ENCODE measurements at places on chromosomes 13 and 19. TPM values are rescaled to one million over a fixed set of nuclear protein-coding genes. Genes with fewer than 3 reads are reported as not detected.

- DNase-seq: no peak
Observed at GRCh38 chr13:66180836-66181235, 1049.3 kb downstream of the PCDH9 start.

DNA sequence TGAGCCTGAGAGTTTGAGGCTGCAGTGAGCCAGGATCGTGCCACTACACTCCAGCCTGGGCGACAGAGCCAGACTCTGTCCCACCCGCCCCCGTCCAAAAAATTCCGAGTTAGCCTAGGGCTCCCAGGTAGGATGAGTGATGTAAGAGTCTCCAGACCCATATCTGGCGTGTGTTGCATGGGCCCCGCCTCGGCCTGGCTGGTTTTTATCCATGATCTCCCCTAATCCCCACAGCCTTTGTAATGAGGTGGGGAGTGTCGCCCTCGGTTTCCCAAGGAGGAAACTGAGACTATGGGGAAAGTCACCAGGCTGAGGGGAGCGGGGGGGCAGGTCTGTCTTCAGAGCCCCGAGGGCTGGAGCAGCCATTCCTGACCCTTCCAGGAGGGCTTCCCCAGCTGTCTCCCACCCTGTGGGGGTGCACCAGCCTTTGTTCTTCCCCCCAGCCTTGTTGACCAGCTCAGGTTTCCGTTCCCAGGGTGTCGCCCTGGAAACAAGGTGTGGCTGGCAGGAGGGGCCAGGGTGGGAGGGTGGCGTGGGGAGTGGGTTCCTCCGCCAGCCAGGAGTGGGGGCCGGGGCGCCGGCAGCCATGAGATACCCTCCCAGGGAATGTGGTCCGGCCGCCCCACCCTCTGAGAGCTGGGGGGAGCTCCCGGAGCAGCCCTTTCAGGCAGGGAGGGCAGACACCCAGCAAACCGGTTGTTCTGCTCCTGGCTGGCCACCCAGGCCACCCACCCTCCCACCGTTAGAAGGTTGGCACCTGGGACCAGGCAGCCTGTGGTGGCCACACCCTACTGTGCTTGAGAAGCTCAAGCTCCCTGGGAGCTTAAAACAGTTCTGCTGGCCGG lies 11.5 kb downstream of the MYH14 start:
- no peak for DNase-seq

GRCh38 chr13:41916173-41916954 lies 44.5 kb downstream of the VWA8 start:
- DNase-seq: no peak

DNA sequence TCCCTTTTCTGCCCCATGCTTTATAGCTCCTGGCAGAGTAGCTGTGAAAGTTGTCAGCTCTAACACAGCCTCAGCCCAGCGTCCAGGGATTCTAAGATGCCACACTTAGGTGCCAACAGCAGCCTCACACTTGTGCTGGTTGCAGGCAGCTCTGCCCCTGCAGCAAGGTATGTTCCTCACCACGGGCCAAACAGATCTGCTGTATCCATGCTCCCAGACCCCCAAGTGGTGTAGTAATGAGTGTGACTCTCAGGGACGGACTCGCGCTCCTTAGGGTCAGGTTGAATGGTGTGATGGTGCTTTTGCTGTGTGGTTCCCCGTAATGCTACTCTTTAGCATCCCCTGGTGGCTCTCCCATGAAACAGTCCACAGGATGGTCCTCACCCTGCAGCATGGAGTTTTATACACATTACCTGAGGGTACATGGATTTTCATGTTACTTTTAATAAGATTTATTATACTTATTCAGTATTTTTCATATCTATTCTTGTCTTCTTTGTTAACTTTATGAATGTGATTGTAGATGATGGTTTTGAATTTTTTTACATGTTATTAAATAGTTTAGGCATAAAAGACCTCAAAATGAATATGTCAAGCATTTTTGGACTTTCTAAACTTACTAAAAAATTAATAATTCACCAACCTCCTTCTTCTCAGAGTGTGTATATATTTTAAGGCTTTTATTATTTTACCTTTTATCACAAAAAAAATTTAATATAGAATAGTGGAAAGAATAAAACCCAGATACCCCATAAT lies 232.5 kb downstream of the SLC7A1 start:
- DNase-seq: no peak

DNA sequence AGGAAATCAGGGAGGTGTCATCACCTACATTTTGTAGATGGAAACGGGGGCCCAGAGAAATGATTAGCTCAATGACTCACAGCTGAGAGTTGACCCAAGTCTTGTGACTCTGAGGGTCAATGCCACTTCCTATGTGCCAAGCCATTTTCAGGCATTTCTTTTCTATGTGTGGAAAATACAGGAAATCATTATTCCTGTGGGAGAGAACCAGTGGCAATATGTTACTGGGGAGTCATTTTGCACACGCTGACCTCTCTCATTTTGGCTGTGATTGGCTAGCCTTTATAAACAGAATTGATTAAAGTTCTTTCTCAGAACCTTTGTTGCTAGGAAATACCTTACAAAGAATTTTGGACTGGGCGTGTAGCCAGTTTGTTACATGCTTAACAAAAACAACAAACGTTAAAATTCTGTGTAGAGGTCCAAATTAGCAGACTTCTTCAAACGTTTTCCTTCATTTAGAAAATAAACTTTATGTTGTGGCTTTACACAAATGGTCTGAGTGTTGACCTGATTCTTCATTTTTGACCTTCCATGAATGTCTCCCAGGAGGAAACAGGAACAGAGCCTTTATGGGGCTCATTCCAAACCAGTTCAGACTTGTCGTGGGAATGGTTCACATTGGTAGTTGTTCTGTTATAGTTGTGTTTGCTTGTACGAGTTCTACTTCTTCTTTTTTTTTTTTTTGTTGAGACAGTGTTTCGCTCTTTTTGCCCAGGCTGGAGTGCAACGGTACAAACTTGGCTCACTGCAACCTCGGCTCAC lies 11.4 kb downstream of the PCCA start:
- no peak for DNase-seq

IZUMO2 gene
- total RNA-seq: not detected

ZNF433 gene
- total RNA-seq: 2.6 TPM

GRCh38 chr13:68439817-68440216 lies 1209.7 kb upstream of the PCDH9 start:
- DNase-seq: no peak

MED26 gene
- 6.1 TPM for total RNA-seq

DNA sequence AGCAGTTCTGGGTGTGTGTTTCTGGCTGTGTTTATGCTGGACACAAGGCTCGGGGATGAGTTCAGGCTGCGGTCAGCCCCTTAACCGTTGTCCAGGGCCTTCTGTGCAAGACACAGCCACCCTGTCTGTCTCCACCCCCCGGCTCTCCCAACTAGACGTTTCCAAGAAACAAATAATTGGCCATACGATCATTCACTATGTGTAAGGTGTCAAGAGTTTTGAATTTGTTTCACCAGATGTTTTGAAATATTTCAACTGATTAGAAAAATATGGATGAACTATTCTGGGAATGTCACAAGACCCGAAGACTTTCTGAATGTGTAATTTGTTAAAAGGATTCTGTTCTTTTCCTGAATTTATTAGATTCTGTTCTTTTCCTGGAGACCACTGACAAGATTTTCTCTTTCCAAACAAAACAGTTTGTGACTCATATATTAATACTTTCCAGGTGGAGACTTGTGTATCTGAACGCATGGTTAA lies 318.2 kb downstream of the MYO16 start:
- DNase-seq: peak; percentile 49

All from Right ventricle myocardium inferior (tissue), 1 donor.